B cell (primary cell): ENCODE measurements at places on chromosomes 16 and 17.

DNA sequence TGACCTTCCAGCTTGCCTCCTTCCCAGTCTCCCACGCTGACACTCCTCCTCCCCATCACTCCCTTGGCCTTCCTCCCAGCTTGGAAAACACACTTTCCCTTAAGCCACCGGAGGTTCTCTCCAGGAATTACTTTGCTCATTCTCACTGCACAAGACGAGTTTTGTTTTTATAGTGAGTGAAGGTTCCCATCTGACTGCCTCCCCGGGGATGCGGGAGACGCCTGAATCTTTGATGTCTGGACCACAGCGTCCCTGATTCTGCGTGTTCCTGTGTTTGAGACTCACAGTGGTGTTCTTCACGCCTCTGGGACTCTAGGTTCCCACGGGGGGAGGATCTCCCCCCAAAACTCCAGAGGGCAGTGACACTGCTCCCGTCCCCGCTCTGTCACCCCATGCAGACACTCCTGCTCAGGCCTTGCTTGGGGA, 2.0 kb downstream of the DNAI2 start:
- no peak for DNase-seq

DNA sequence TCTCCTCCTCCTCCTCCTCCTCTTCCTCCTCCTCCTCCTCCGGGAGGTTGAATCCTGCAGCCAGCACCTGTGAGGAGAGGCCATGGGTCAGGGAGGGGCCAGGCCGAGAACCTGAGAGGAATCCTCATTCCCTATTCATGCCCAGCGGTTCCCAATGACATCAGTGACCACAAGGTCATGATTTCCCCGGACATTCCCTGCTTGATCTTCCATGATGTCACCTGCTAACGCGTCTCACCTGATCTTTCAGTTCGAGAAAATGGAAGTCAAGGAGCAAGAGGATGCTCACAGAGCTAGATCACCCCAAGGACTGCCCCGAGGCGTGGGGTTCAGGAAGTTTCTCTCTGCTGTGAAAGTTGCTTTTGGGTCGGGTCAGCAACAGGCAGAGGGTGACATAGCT, 5.4 kb downstream of the APOBR start:
- no peak for DNase-seq

DNA sequence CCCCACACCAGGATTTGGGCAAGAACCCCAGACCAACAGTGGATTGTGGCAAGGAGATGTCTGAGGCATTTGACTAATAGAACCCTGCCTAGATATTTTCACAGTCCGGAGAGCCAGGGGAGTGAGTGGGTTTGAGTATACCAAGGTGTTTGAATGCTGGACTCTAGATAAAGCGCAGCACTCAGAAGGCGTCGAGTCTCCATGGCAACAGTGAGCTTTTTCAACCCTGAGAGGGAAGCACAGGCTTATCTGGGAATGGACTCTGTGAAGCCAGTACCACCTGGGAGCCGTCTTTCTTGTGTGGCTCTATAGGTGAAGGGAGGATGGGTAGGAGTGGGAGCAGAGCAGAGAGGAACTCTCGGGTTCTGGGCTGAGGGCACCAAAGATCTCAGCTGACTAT, 147.0 kb downstream of the SHISA6 start:
- DNase-seq: no peak

DNA sequence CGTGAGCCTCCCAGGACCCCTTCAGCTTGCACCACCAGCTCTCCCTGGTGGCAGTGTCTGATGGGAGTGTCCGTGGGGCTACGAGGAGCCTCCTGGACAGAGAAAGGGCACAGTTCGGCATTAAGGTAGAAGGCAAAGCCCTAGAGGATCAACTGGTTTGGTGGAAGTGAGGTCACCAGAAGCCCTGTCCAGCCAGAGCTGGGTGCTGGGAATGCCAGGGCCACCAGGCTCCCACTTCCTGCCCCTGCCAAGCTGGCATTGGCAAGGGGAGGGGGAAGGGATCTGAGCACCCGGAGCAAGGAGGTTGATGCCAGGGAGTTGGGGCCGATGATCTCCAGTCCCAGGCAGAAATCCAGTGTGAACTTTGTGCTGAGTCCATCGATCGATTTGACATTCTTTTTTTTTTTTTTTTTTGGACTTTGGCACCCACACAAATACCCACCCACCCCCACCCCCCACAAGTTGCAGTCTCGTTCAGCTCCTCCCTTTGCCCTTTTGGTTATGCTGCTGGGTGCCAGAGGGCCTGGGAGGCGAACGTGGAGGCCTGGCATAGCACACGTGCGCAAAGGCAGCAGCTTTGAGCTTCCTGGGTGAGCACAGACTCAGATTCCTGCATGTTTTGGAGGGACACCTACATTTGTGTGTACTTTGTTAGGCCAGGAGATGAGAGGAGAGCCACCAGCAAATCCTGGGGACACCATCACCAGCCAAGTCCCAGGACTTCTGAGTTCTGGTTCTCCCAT, 2.1 kb downstream of the NHERF1 start:
- no peak for DNase-seq

- no peak for DNase-seq
Observed at GRCh38 chr17:50162466-50163254, 3.1 kb upstream of the SGCA start.

GRCh38 chr17:4014148-4014927, 50.1 kb upstream of the ATP2A3 start:
- DNase-seq: no peak

DNA sequence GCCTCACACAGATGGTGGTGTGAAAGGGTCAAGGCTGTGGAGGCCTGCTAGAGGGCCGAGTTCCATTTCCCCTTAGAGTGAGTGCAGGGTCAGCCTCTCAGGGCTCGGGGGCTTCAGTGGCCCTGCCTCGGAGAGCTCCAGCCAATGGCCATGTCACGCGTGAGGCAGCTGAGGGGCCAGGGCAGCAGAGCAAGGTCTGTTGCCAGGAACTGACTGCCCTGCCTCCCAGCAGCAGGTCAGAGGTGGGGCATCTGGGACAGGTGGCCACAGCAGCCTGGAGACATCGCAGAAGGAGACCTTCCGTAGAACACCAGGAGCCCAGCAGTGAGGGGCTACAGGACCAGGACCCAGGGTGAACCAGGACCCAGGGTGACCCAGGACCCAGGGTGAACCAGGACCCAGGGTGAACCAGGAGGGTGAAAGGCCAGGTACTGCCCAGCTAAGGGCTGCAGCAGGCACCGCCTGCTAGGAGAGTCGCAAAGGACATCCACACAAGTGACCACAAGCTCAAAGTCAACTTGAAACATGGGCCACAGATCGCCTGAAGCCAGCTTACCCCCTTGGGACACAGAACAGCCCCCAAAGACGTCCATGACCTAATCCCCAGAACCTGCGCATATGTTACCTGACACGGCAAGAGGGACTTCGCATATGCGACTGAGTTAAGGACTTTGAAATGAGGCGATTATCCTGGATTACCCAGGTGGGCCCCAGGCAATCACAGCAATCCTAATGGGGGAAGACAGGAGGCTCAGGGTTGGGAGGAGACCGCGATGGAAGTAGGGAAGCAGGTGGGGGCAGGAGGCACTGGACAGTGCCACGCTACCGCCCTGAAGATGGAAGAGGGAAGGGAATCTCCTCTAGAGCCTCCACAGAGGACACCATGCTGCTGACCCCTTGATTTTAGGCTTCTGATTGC, 4.8 kb upstream of the MEAK7 start:
- DNase-seq: no peak

DNA sequence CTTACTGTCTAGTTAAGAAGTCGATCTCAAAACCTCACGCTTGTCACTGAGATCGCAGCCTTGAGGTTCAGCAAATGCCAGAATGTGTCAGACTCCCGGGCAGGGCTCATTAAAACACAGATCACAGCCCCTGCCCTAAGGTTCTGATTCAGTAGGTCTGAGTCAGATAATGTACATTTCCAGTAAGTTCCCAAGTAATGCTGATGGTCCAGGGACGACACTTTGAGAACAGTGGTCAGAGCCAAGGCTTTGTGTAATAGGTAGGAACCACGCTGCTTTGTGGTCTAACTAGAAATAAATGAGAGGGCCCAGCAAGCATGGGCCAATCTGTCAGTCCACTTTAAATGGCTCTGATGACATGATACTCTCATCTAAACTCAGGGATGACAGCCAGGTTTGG, 228.6 kb downstream of the ZFHX3 start:
- no peak for DNase-seq

- DNase-seq: no peak
Observed at GRCh38 chr16:621526-622105, 9.2 kb upstream of the WFIKKN1 start.

- no peak for DNase-seq
Observed at GRCh38 chr17:43529947-43530287, 16.2 kb downstream of the ETV4 start.
